Activated CD4-positive, alpha-beta T cell treated with anti-CD3 and anti-CD28 coated beads, Interleukin-2, Interleukin-6, amounts not matched to agents 100 ng/mL and 50 ng/mL, durations not matched to agents 16 hours and 8 hours (primary cell): ENCODE measurements at places on chromosomes 3 and 15.

- peak; percentile 34 for DNase-seq
Observed at GRCh38 chr3:98980915-98981596, 79.6 kb upstream of the DCBLD2 start.

DNA sequence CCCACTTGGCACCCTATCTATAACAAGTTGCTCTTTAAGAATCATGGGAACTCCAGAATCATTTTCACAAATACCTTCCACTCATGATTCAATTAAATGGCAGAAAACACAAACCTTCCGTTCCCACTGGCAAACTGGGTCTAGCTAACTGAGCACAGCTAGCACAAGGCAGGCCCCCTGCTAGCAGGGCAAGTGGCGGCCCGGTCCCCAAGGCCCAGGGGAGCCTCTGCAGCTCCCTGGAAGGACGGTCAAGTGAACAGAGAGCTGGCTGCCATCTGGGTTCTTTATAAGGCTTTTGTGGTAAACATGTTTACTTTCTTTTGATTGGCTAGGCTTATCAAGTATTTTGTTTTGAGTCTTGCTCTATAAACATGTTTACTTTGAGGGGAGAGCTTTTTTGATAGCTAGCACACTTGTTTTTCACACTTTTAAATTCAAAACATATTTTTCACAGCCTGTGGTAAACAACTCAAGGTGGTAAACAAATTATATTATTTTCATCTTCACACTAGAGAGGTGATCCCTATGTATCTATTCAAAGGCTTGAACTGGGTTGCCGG lies 81.4 kb downstream of the FOXP1 start:
- DNase-seq = no peak

DNA sequence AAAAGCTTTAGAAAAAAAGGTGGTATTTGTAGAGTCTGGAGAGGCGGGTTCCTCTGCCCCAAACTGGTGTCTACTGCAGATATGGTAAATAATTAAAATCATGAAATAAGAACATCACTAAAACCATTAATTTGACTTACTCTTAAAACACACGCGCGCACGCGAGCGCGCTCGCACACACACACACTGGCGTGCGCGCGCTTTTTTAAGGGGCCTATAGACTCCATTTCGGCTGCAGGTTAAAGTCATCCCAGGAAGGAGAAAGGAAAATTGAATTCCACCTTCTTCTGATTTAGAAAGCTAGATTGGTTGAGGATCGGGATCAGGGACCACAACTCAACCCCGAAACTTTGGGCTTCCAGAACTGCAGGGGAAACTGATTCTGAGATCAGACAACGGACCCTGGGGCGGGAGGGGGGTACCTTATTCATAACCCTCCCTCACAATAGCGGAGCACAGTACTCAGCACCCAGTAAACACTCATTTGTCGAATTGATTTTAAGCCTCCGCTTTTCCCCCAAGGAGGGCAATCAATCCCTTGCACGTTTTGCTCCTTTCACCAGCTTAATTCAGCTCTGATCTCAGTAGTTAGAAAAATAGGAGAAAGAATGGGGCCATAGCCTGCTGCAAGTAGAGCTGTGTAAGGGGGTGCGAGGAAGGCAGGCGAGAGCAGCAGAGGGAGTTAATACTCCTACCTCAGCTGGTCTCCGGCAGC lies 509 bp upstream of the LRRC3B start:
- no peak for DNase-seq

DNA sequence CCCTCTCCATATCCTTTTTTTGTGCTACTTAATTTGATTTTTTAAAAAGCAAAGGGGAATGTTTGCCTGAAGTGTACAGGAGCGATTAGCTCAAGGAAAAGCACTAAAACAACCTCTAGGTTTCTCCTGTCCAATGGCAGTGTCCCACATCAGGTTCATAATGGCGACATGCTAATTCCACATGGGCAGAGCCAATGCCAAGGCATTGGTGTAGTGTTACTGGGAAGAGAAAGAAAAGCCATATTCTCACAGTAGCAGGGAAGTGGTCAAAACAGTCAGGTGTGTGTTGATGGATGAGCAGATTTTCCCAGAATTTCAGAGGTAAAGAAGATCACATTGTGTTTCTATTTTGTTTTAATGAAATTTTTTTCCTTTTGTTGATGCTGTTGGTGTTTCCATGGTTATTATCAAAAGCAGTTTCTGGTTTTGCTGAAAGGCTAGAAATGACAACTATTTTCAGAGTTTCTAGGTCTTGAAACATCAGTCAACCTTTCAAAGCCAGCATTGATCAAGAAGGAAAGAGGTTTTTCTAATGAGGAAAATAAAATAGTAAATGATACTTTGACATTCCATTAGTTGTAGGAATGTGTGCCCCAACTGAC lies 65.2 kb downstream of the FNDC3B start:
- DNase-seq = no peak

- DNase-seq = no peak
Observed at GRCh38 chr3:186255703-186256331, 106.2 kb downstream of the DGKG start.

GRCh38 chr3:169864270-169864669 lies 5.5 kb downstream of the LRRC31 start:
- no peak for DNase-seq

- no peak for DNase-seq
Observed at GRCh38 chr3:104960579-104960978, 406.1 kb upstream of the ALCAM start.

DNA sequence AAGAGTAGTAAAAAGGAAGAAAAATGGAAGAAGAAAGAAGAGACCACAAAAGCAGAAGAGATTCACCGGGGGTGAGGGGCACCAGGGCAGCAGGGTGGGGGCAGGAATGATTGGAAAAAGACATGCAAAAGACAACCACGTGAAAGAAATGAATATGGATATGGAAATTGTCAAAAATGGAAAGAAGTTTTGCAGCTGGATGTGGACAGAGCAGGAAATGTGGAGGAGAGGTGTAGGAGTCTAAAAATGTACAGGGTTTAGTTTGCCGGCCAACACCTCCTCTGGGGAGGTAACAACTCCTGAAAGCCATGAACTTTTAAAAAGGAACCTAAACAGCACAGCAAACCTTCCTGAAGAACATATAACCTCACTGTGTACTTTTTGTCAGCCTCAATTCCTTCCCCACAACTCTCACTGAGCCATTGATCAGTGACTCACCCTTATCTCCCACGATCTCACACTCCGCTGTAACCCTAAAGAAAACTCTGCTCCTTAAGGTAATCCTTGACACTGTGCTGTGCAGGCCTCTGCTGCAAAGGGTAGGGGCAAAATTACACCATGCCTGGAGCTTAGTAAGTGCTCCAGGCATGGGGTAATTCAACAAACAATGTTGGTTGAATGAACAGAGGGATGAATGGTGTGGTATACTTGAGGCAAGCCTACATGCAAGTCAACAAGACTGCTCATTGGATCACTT lies 100.2 kb upstream of the BOC start:
- DNase-seq = peak; percentile 54

DNA sequence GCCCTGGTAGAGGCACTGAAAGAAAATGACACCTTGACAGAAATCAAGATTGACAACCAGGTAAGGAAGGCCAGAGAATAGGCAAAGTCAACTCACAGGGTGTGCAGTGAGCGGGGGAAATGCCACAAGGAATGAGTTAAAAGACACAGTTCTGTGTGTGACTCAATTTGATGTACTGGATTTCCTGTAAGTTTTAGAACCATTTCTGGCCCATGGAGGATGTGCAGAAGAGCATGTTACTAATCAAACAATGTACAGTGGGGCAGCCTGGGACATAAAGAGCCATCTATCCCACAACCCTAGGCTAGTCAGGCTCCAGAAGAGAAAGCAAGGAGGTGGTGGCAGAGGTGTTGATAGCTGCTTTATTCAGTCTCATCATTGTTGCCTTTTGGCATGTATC lies 31.2 kb upstream of the TMOD3 start:
- peak; percentile 6 for DNase-seq

DNA sequence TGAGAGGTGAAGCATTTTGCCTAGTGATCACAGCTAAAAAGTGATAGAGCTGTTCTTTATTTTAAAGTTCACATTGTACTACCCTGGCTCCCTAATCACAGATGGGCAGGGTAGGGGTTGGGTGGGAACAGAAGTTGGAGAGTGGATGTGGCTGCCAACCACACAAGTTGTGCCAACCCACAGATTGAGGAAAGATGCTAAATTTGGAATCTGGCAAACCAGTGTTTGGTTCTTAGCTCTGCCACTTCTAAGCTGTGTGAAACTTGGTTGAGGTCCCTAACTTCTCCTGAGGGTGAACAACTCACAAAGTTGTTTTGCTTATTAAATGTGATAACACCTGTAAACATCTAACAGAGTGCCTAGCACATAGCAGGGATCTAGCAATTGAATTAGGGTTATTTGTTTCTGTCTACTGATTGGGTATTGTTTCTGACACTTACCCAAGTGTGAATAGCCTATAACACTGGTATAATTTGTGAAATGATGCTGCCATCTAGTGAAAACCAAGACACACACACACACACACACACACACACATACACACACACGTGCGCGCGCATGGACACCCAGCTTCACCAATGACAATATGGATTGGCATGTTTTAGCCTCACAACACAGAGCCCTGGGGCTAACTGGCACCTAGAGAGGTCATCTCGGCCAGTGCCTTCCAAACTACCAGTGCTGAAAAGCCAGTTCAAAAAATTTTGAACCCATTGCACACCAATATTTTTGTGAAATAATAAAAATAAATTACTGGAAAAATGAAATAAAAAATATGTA lies 25.3 kb downstream of the ADGRG7 start:
- peak; percentile 45 for DNase-seq

- DNase-seq = no peak
Observed at GRCh38 chr15:39396979-39397615, 183.8 kb upstream of the THBS1 start.

DNA sequence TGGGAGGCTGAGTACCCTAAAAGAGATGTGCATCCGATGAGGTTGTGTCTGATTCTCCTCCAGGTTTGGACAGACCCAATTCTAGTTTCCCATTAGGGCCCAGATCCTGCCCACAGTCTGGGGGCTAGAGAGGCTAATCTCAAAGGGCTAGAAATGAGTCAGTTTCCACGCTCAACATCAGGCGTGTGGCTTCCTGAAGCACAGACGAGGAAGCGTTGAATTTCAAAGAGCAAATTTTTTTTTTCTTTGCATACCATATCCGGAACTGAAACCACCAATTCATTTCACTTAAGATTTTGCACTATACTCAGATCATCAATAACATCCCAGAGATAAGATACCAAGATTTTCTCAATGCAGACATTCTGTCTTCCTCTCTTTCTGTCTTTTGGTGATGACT lies 173.8 kb upstream of the BCL6 start:
- peak; percentile 89 for DNase-seq
